Endothelial cell of umbilical vein (primary cell): ENCODE measurements at places on chromosomes 5 and 9. TPM values are rescaled to one million over a fixed set of nuclear protein-coding genes. Genes with fewer than 3 reads are reported as not detected.

DNA sequence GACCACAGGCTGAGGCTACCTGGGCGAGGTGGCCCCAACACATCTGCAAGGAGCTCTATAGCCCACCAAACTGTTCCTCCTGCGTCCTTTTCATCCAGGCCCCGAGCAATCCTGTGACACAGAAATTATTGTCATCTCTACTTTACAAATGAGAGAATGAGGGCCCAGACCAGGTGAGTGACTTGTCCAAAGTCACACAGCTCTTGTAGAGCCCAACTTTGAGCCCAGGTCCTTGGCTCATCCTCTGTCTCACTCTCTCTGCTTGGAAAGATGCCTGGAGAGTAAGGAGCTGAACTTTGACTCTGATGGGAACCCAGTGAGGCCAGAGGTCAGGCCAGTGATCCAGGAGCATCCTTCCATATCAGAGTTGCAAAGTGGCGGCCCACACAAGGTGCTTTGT, 39.6 kb downstream of the STC2 start:
- DNase-seq, result no peak

DNA sequence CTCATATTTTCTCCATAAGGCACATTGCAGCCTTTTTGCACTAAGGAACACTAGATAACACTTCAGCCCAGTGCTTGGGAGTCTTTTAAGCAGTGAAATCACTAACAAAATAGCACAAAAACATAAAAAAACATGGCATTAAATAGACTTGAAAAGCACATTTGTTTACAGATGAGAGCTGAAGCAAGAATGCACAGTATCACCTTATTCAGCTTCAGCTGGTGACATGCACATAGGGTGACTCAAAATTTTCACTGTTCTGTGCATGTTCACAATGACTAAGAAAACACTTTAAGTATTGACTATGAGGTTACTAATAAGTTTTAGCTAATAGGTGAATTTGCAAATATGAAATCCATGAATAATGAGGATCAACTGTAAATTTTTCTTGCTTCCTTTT, 293.9 kb upstream of the TARS1 start:
- no peak for DNase-seq

- no peak for DNase-seq
Measured at GRCh38 chr5:101437351-101437750, 534.3 kb upstream of the ST8SIA4 start.

DNA sequence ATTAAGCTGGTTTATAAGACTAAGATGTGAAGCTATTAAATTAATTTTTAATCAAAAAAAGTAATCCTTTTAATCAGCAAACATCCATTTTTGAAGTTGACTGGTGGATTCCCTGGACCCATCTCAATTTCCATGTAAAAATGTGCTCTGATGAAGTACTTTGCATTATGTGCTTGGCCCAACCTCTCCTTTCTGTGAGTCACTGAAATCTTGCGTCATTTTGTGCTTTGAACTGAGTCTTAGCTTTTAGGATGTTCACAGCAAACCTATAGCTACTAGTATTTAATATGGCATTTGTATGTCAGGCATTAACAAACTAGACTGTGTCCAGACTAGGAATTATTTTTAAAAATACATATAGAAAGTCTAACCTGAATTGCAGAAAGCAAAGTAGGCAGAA, 55.0 kb upstream of the CDH12 start:
- no peak for DNase-seq

Gene MEIKIN
- total RNA-seq, result not detected in 2 replicates
